ENCODE measurements at places on chromosomes 12 and 14. TPM values are rescaled to one million over a fixed set of nuclear protein-coding genes. Genes with fewer than 3 reads are reported as not detected.

The EPYC gene
- not detected for total RNA-seq

DNA sequence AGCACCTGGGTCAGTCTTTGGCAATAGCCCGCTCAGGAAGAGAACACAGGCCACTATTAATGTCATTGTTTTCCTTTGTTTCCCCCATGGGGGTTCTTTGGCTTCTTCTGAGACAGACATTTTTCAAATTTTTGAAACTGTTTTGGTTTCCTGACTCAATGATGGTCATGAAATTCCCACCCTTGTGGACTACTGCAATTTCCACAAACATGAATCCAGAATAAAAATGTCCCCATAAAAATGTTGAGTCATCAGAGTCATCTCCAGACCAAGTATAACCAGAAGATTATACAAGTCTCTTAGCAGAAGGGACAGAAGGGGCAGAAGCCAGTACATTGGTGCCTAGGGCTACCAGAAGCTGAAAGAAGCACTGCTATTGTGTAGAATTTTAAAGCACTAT, 29.1 kb downstream of the SLCO1A2 start:
- H3K4me3 ChIP-seq: no peak overlapping the region
- H3K27ac ChIP-seq: no peak overlapping the region
- H3K4me1 ChIP-seq: no peaks in the 10 kb centered on the region
- no peak for DNase-seq

The KRT71 gene
- not detected for total RNA-seq

GRCh38 chr12:3741882-3742672, 10.8 kb downstream of the CRACR2A start:
- H3K4me3 ChIP-seq: no peak overlapping the region
- no peak for DNase-seq
- peaks cover 59% of the 10 kb centered on the region for H3K36me3 ChIP-seq
- no peaks in the 10 kb centered on the region for H3K4me1 ChIP-seq
- no peak overlapping the region for H3K27ac ChIP-seq
- no peaks in the 10 kb centered on the region for H3K27me3 ChIP-seq

DNA sequence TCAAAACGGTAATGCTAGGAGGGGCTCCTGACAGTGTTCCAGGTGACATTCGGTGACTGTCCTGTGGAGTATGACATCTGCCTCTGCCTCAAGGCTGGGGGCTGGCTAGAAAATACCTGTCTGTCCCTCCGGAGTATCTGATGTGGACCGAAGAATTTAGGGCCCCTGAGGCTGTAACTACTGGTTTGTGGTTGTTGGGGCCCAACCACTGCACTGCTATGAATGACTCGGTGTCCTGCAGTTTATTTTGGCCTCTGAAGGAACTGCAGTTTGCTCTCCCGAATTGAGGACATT, 198.9 kb upstream of the CAND1 start:
- peaks cover 41% of the 10 kb centered on the region for H3K27me3 ChIP-seq
- no peaks in the 10 kb centered on the region for H3K36me3 ChIP-seq
- H3K27ac ChIP-seq: no peak overlapping the region
- no peak for DNase-seq

The TDRD9 gene
- total RNA-seq: 18.7 TPM

DNA sequence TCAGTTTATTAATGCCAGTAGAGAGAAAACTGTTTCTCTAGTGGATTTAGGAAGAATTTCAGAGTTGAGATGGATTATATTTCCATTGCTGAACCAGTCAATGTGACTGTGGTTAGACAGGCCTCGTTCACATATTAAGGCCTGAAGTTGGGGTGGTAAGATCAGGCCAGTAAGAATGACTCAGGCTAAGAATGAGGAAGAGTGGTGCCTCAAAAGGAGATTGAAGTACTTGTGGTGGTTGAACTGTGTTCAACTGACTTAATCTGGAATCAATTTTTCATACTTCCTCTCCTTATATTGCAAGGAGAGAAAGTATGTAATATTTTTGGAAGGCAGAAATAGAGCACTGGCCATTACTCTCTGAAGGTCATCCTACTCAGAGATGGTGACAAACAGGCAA, 37.8 kb upstream of the ATF7IP start:
- H3K27ac ChIP-seq: no peak overlapping the region
- no peaks in the 10 kb centered on the region for H3K36me3 ChIP-seq
- no peak overlapping the region for H3K4me3 ChIP-seq
- no peaks in the 10 kb centered on the region for H3K27me3 ChIP-seq
- H3K4me1 ChIP-seq: no peaks in the 10 kb centered on the region

The RGS6 gene
- 2.5 TPM for total RNA-seq

DNA sequence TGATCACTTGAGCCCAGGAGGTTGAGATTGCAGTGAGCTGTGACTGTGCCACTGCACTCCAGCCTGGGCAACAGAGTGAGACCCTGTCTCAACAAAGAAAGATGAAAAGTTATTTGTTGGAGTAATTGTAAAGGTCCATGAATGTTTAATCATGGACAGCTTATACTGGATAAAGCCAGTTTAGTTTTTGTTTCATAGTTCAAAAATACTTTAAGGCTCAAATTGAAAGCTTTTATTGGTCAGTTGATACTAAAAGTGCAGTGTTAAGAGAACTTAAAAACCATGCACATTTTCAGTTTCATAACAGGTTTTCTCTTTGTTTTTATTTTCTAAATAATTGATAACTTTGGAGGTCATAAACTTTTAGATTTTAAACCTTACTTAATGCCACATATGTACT, 108.4 kb downstream of the MON2 start:
- H3K27ac ChIP-seq: no peak overlapping the region
- no peak overlapping the region for H3K4me3 ChIP-seq
- DNase-seq: no peak
- H3K4me1 ChIP-seq: no peaks in the 10 kb centered on the region
- no peaks in the 10 kb centered on the region for H3K27me3 ChIP-seq
- H3K36me3 ChIP-seq: no peaks in the 10 kb centered on the region

DNA sequence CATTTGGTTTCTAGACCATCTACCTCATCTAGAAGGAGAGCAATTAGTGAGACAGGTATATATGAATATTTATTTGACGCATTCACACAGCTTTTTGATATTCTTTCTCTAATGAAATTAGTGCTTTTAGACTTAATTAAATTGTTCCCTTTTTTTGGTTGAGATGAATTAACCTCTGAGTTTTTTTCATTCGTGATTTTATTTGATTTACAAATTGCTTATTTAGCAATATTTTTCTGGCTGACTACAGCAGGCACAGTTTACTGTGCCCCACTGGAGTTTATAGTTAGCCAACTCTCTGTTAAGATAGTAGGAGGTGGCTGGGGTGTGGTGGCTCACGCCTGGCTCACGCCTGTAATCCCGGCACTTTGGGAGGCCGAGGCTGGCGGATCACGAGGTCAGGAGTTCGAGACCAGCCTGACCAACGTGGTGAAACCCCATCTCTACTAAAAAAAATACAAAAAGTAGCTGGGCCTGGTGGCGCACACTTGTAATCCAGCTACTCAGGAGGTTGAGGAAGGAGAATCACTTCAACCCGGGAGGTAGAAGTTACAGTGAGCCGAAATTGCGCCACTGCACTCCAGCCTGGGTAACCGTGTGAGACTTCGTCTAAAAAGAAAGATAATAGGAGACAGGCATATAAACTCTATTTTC, 16.7 kb downstream of the MDM2 start:
- H3K36me3 ChIP-seq: peaks cover 100% of the 10 kb centered on the region
- no peak overlapping the region for H3K4me3 ChIP-seq
- H3K4me1 ChIP-seq: peaks cover 13% of the 10 kb centered on the region
- DNase-seq: no peak
- no peak overlapping the region for H3K27ac ChIP-seq

DNA sequence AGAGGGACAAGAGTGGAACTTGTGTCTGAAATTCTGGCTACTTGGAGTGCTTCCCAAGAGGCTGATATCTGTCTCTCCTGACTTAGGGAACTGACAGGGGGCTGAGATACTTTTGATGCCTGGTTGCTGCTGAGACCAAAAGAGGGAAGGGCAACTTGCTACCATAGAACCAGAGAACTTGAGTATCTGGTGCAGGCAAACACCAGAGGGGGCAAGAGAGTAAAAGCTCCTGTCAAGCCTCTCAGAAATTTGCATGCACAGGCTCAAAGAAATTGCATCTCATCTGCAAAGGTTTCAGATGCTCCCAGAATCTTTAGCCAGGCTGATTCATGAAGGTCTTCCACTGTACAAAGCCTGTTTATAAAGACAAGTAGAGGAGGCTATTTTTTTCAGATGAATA, 391.3 kb upstream of the FOXG1 start:
- no peaks in the 10 kb centered on the region for H3K4me1 ChIP-seq
- H3K27me3 ChIP-seq: no peaks in the 10 kb centered on the region
- no peaks in the 10 kb centered on the region for H3K36me3 ChIP-seq

GRCh38 chr14:83757916-83758315, 1772.0 kb upstream of the FLRT2 start:
- DNase-seq: no peak
- no peak overlapping the region for H3K27ac ChIP-seq
- no peaks in the 10 kb centered on the region for H3K36me3 ChIP-seq
- no peaks in the 10 kb centered on the region for H3K4me1 ChIP-seq

The LPAR5 gene
- 12.9 TPM for total RNA-seq

The MYO1A gene
- 0.94 TPM for total RNA-seq

The TAS2R30 gene
- 6.4 TPM for total RNA-seq

DNA sequence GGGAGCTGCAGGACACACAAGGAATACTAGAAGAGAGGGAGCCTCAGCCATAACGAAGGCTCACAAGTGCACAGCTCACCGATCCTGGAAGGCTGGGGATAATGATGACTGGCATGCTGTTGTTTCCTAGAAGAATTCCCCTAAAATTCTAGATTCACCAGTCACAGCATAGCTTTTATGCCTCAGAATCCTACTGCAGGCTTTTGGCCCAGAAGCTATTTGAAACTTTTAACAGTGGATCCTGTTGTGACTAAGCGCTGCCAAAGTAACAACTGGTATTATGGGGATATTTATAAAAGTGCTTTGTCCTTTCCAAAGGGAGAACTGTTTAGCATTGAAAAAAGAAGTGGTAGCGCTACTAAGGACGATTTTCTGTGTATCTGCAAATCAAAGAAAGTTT, 214.1 kb upstream of the PELI2 start:
- H3K27ac ChIP-seq: no peak overlapping the region
- H3K4me3 ChIP-seq: no peak overlapping the region
- no peaks in the 10 kb centered on the region for H3K4me1 ChIP-seq
- no peaks in the 10 kb centered on the region for H3K27me3 ChIP-seq

The TXNRD1 gene
- total RNA-seq: 61.5 TPM

The FAM181A gene
- not detected for total RNA-seq

The C12orf60 gene
- total RNA-seq: 1.3 TPM

DNA sequence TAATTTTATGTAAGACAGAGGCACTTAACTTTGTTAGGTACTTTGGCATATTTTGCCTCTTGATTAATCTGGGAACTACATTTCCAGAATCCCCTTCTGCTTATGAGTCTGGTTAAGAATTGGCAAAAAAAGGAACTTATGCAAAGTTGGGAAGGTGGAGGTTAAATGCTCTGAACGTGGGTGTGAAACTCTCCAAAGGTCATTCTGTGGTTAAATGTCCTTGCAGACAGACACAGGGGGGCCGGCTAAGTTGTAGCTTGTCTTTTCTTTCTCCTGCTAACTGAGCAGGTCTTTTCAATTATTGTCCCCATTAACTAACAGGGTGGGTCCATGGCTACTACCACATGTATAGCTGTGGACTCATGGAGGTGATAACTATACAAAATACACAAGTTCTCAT, 248.6 kb upstream of the NOVA1 start:
- H3K27me3 ChIP-seq: no peaks in the 10 kb centered on the region
- H3K4me1 ChIP-seq: no peaks in the 10 kb centered on the region
- DNase-seq: no peak
- H3K4me3 ChIP-seq: no peak overlapping the region
- H3K36me3 ChIP-seq: no peaks in the 10 kb centered on the region

GRCh38 chr14:49641697-49642129, 6.7 kb upstream of the DNAAF2 start:
- no peaks in the 10 kb centered on the region for H3K36me3 ChIP-seq
- H3K4me3 ChIP-seq: no peak overlapping the region
- H3K27ac ChIP-seq: no peak overlapping the region
- no peak for DNase-seq
- H3K4me1 ChIP-seq: peaks cover 5% of the 10 kb centered on the region

DNA sequence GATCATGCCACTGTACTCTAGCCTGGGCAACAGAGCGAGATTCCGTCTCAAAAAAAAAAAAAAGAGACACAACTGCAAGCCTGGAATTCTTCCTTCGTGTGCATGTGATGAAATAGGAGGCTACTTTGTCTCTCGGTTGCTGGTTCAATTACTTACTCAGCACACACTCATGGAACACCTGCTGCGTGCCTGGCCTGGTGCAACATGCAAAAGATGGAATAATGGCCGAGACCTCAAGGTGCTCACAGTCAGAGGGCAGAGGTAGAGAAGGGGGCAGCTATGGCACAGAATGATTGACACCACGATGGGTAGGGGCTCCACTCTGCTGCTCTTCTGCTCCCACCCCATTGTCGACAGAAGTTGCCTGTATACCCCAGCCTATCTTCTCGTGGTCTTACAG, 112.3 kb downstream of the SLC15A4 start:
- no peaks in the 10 kb centered on the region for H3K36me3 ChIP-seq
- no peak overlapping the region for H3K4me3 ChIP-seq
- no peaks in the 10 kb centered on the region for H3K4me1 ChIP-seq
- H3K27me3 ChIP-seq: no peaks in the 10 kb centered on the region
- no peak for DNase-seq

The PLA2G1B gene
- 1.9 TPM for total RNA-seq

The GPR68 gene
- 2.4 TPM for total RNA-seq

The CRACR2A gene
- 22.1 TPM for total RNA-seq

DNA sequence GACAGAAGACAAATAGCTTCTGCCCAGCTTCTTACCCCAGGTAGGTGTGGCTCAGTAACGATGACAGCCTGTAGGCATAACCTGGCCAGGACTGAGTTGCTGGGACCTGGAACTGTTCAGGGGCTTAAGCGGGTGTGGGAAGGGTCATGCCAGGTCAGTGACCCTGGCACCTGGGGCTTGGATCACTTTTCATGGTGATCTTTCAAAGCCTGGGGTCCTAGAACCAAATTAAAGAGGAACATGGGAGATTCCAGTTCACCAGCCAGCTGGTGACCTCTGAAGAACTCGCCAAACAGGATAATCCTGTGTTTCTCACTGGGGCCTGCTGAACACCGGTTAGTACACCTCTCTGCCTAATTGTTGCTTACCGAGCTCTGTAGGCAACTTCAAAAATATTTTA, 102.6 kb upstream of the LMNTD1 start:
- peaks cover 8% of the 10 kb centered on the region for H3K4me1 ChIP-seq
- H3K4me3 ChIP-seq: no peak overlapping the region
- no peaks in the 10 kb centered on the region for H3K27me3 ChIP-seq
- DNase-seq: no peak

GRCh38 chr14:87199381-87199780, 793.6 kb downstream of the GALC start:
- no peaks in the 10 kb centered on the region for H3K36me3 ChIP-seq
- no peak overlapping the region for H3K4me3 ChIP-seq
- H3K27me3 ChIP-seq: no peaks in the 10 kb centered on the region
- no peak overlapping the region for H3K27ac ChIP-seq
- no peaks in the 10 kb centered on the region for H3K4me1 ChIP-seq
- DNase-seq: no peak

All from spleen (tissue), 13 donors.